Activated naive CD4-positive, alpha-beta T cell treated with anti-CD3 and anti-CD28 coated beads, Interleukin-2, amount 10 ng/mL, durations not matched to agents 7 days and 5 days (primary cell): ENCODE measurements at places on chromosomes 7 and 10.

GRCh38 chr10:130905921-130906320, 405.6 kb downstream of the TCERG1L start:
- H3K27ac ChIP-seq, result no peak overlapping the region
- DNase-seq, result no peak
- no peaks in the 10 kb centered on the region for H3K4me1 ChIP-seq
- no peaks in the 10 kb centered on the region for H3K36me3 ChIP-seq
- no peaks in the 10 kb centered on the region for H3K27me3 ChIP-seq

DNA sequence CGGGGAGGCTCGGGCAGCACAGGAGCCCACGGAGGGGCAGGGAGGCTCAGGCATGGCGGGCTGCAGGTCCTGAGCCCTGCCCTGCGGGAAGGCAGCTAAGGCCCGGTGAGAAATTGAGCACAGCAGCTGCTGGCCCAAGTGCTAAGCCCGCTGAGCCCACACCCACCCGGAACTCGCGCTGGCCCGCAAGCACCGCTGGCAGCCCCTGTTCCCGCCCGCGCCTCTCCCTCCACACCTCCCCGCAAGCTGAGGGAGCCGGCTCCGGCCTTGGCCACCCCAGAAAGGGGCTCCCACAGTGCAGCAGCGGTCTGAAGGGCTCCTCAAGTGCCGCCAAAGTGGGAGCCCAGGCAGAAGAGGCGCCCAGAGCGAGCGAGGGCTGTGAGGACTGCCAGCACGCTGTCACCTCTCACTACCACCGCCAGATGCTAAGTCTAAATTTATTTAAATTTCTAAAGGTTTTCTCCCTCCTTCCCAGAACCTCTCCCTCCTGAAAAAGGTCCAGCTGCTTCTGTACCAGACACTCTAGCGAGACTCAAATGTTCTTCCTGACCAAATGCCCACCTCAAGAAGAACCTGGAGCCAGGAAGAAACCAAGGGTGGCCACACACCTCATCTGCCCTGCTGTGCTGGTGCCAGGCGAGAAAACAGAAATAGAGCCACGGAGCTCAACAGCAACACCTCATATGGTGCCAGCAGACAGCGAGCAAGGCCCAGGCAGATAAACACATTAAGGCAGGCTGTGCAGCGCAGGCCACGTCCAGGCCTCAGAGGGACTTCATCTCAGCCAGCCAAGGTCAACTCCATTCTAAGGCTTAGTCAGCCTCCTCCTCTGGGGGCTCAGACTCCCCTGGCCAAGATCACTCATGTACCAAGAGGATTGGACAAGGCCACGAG, 47.0 kb downstream of the KCNMA1 start:
- H3K27ac ChIP-seq, result no peak overlapping the region
- no peak for DNase-seq
- no peaks in the 10 kb centered on the region for H3K27me3 ChIP-seq
- no peaks in the 10 kb centered on the region for H3K36me3 ChIP-seq

- H3K4me3 ChIP-seq, result no peak overlapping the region
- DNase-seq, result no peak
- no peak overlapping the region for H3K27ac ChIP-seq
Measured at GRCh38 chr7:38195804-38196595, 18.0 kb downstream of the STARD3NL start.

GRCh38 chr10:71531485-71532446, 135.0 kb downstream of the CDH23 start:
- H3K36me3 ChIP-seq, result no peaks in the 10 kb centered on the region
- no peak overlapping the region for H3K27ac ChIP-seq
- DNase-seq, result peak; percentile 46
- peaks cover 3% of the 10 kb centered on the region for H3K27me3 ChIP-seq
- peaks cover 3% of the 10 kb centered on the region for H3K4me1 ChIP-seq

GRCh38 chr7:129452589-129453231, 18.5 kb downstream of the STRIP2 start:
- DNase-seq, result no peak
- H3K4me1 ChIP-seq, result no peaks in the 10 kb centered on the region
- H3K4me3 ChIP-seq, result no peak overlapping the region
- no peaks in the 10 kb centered on the region for H3K27me3 ChIP-seq

- no peak overlapping the region for H3K27ac ChIP-seq
- no peaks in the 10 kb centered on the region for H3K4me1 ChIP-seq
- no peak overlapping the region for H3K4me3 ChIP-seq
- no peaks in the 10 kb centered on the region for H3K36me3 ChIP-seq
Measured at GRCh38 chr7:148045521-148045920, 545.0 kb upstream of the C7orf33 start.

DNA sequence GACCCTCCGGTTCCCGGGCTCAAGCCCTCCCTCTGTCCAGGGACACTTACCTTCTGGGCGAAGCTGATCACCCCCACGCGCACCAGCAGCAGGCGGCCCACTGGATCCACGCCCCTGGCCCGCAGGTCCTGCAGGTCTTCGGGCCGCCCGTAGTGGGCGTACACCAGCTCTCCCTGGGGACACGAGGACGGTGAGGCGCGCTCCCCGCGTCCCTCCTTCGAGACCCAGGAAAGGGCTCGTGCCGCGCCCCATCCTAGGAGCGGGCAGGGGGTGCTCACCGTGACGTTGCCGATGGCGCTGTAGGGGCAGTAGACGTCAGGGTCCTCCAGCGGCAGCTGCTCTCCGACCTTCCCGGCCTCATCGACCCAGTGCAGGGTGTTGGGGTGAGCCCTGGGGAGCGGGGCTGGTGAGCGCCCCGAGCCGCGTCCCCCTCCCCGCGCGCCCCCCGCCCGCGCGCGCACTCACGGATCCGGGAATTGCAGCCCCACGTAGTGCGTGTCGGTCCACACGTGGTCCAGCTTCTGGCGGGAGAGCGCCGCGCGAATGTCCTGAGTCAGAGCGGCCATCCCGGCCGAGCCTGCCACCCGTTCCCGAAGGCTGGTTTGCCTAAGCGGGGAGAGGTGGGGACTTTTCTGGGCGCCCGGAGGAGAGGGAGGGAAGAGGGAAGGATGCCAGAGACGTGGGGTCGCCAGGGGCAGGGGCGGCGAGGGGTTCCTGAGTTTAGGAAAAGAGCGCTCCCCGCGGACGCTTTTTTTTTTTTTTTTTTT, 8.2 kb downstream of the TFR2 start:
- peak; percentile 78 for DNase-seq
- H3K36me3 ChIP-seq, result peaks cover 2% of the 10 kb centered on the region
- H3K27ac ChIP-seq, result peak overlapping the region; percentile 70
- H3K27me3 ChIP-seq, result peaks cover 55% of the 10 kb centered on the region

DNA sequence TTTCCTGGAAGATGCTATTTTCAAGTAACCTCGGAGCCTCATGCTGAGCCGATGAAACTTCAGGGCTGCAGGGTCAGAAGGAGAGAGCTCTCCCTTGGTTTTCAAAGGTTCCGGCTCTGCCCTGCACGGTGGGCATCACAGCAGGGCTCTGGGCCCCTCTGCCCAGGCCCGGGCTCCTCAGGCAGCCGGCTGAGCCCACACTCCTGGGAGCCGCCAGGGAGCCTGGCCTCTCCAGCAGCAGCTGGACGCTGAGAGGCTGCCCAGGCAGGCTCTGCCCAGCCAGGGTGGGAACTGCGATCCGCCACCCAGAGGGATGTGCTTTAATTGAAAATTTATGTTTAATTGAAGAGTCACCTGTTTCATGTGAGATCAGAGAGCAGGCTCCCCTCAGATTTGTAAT, 97.5 kb upstream of the MGMT start:
- peaks cover 29% of the 10 kb centered on the region for H3K27me3 ChIP-seq
- H3K27ac ChIP-seq, result no peak overlapping the region
- H3K4me1 ChIP-seq, result no peaks in the 10 kb centered on the region

GRCh38 chr10:18689498-18689897, 30.3 kb downstream of the ARL5B start:
- H3K27ac ChIP-seq, result no peak overlapping the region
- no peak for DNase-seq
- peaks cover 9% of the 10 kb centered on the region for H3K4me1 ChIP-seq
- no peaks in the 10 kb centered on the region for H3K36me3 ChIP-seq

DNA sequence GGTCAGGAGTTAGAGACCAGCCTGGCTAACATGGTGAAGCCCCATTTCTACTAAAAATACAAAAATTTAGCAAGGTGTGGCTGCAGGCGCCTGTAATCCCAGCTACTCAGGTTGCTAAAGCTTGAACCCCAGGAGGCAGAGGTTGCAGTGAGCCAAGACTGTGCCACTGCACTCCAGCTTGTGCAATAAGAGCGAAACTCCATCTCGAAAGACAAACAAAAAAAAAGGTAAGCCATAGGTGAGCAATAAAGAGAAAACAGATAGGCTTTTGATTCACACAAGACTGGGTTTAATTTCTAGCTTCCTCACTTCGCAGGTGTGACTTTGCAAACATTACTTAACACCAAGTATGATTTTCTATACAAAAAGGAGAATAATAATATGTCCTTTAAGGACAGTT, 72.3 kb upstream of the ACBD5 start:
- no peaks in the 10 kb centered on the region for H3K36me3 ChIP-seq
- no peak overlapping the region for H3K27ac ChIP-seq
- no peaks in the 10 kb centered on the region for H3K4me1 ChIP-seq
- no peak overlapping the region for H3K4me3 ChIP-seq
- no peak for DNase-seq
- H3K27me3 ChIP-seq, result peaks cover 4% of the 10 kb centered on the region

DNA sequence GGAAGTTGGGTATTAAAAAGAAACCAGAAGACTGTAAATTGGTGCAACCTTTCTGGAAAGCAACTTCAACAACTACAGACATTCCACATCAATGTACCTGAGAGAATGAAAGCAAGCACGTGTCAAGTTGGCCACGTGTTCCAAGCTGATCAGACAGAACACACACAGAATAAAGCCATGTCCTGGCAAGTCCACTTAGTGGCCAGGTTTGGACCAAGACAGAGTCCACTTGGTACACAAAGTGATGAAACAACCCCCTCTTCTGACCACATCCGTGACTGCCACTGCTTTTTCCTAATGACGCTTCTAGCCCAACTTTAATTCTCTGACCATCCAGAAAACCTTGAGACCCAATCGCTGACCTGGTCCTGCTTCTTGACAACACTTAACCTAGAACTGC, 109.4 kb downstream of the ABLIM1 start:
- DNase-seq, result no peak
- H3K36me3 ChIP-seq, result no peaks in the 10 kb centered on the region
- H3K27me3 ChIP-seq, result peaks cover 5% of the 10 kb centered on the region
- no peak overlapping the region for H3K4me3 ChIP-seq

DNA sequence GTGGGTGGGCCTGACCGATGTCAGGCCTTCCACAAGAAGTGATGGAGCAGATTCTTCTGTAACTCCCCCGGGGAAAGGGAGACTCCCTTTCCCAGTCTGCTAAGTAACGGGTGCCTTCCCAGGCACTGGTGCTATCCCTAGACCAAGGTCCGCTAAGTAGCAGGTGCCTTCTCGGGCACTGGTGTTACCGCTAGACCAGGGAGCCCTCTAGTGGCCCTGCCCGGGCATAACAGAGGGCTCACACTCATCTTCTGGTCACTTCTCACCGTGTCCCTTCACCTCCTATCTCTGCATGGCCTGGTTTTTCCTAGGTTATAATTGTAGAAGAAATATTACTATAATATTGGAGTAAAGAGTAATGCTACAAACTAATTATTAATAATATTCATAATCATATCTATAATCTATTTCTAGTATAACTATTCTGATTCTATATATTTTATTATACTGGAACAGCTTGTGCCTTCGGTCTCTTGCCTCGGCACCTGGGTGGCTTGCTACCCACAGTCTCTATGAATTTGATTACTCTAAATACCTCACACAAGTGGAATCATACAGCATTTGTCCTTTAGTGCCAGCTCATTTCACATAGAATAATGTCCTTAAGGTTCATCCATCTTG, 1378.7 kb downstream of the XPNPEP1 start:
- no peak overlapping the region for H3K4me3 ChIP-seq
- no peaks in the 10 kb centered on the region for H3K36me3 ChIP-seq
- DNase-seq, result peak; percentile 33

- no peak for DNase-seq
- H3K27me3 ChIP-seq, result no peaks in the 10 kb centered on the region
- H3K4me1 ChIP-seq, result no peaks in the 10 kb centered on the region
- no peak overlapping the region for H3K4me3 ChIP-seq
- H3K27ac ChIP-seq, result no peak overlapping the region
Measured at GRCh38 chr10:30894221-30894620, 137.4 kb downstream of the ZNF438 start.

GRCh38 chr10:20115894-20116293, 299.7 kb downstream of the PLXDC2 start:
- no peak overlapping the region for H3K4me3 ChIP-seq
- no peaks in the 10 kb centered on the region for H3K27me3 ChIP-seq
- no peaks in the 10 kb centered on the region for H3K4me1 ChIP-seq
- no peak overlapping the region for H3K27ac ChIP-seq
- H3K36me3 ChIP-seq, result no peaks in the 10 kb centered on the region
